ENCODE measurements at places on chromosomes 13 and 19.
A peak's percentile ranks its signal among the peaks of the same experiment; 100 is the strongest.

- DNase-seq: no peak
Measured at GRCh38 chr13:26458196-26458749, 99.2 kb upstream of the WASF3 start.

GRCh38 chr13:77299587-77299986 lies 27.3 kb downstream of the MYCBP2 start:
- DNase-seq: no peak

GRCh38 chr13:98427331-98427995 lies 149.4 kb downstream of the STK24 start:
- DNase-seq: no peak

- DNase-seq: no peak
Measured at GRCh38 chr13:33183431-33184111, 102.0 kb downstream of the STARD13 start.

DNA sequence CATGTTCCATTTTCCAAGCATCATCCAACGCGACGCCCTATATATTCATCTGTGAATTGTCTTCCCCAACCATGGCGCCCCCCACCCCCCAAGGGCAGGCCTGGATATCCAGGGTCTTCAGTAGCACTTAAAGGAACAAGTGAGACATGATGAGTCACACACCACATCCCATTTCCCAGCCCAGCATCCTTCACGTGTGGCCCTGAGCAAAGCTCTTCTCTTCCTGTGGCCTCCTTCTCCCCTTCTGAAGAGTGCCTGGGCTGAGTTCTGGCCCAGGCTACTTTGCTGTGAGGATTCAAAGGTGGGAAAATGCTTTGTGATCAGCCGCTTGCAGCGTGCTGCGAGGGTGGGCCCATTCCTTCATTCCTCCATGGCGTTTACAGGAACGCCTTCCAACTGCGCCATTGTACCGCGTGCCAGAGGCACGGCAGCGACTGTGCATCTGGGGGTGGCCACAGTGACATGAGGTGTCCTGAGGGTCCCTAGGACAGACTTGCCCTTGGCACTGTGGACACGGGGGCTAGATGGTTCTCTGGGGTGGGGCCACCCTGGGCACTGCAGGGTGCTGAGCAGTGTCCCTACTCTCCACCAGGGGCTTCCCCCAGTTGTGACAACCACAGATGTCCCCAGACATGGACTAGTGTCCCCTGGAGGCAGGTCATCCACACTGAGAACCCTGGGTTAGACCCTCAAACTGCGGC lies 11.7 kb downstream of the PLIN4 start:
- DNase-seq: no peak

DNA sequence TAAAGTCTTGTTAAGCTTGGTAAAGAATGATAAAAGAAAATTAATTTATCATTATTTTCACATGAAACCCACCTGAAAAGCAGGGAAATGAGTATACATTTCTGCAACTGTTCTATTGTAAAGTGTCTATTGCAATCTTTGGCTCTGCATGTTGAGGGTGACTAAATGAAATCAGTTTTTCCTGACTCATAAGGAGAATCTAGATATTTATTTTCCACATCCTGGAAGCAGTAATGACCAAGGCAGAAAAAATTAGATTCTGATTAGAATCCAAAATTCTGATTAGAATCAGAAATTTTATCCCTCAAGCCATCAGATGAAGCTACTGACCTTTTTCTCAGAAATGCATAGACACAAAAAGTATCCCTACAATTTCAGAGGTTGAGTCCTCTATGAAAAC lies 178.4 kb downstream of the MYO16 start:
- DNase-seq: no peak

GRCh38 chr13:77143431-77143830 lies 116.5 kb upstream of the FBXL3 start:
- no peak for DNase-seq

DNA sequence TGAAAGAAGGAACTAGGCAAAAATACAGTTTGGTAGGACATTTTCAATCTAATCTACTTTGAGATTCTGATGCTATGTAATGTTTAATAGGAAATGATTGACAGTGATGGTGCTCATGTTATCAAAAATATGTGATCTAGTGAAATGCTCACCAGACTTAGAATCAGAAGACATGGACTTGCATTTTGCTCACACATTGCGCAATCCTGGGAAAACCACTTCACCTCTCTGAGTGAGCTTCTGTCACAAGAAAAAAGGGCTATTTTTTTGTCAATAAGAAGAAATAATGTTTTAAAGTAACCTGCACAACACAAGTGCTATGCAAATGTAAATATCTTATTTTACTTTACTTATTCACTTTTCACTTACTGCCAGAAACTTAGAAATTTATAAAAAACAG lies 380.9 kb upstream of the HTR2A start:
- no peak for DNase-seq

GRCh38 chr19:42606660-42607351 lies 12.1 kb upstream of the CEACAM8 start:
- peak; percentile 13 for DNase-seq

GRCh38 chr19:41222240-41222639 lies 3.2 kb downstream of the AXL start:
- DNase-seq: no peak

- no peak for DNase-seq
Measured at GRCh38 chr13:100803091-100803490, 128.5 kb upstream of the TMTC4 start.

DNA sequence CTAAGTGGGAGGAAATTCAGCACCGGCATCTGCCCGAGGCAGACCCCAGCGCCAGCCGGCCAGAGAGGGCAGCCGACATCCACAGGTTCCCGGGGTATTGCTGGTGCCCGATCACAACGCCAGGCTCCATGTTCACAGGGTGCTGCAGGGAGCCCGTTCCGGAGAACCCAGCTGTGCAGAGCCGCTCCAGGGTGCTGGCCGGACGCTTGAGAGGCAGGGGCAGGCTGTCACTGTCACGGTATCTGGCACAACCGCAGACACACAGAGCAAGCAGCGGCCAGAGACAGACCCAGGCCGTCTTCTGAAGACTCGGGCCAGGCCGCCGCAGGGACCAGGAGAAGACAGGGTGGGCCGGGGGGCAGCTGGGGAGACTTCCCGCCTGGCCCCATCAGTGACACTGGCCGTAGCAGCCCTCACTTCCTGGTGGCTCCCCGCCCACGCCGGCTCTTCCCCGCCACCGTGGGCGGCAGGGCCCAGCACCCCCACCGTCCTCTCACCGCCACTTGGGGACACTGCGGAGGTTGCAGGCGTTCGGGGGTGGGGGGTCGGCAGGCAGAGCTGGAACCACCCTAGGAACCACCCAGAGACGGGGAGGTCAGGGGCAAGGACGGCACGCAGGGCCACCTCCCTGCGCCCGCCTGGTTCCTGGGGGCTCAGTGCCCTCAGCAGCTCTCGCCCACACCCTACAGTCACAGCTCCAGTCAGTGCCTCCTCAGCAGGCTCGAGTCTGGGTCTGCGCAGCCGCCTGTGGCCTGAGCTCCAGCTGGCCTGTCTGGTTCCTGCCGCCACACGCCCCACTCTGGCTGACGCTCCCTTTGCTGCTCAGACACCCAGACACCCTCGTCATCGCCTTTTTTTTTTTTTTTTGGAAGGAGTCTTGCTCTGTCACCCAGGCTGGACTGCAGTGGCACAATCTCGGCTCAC lies 3.8 kb downstream of the RNF126 start:
- peak; percentile 76 for DNase-seq

DNA sequence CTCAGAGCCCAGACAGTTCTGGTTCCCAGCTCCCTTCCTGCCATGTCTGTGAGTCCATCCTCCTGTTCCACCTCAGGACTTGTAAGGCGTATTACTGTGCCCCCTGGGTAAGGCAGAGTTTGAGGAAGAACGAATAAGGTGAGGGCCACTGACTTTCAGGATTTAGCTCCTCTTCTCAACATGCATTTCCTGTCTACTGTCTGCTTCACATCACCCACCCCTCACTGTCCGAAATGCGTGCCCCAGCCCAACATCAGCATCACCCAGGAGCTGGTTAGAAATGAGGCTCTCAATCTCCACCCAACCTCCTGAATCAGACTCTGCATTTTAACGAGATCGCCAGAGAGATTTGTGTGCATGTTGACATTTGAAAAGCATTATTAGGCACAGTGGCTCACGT lies 44.4 kb downstream of the IRS2 start:
- DNase-seq: no peak

DNA sequence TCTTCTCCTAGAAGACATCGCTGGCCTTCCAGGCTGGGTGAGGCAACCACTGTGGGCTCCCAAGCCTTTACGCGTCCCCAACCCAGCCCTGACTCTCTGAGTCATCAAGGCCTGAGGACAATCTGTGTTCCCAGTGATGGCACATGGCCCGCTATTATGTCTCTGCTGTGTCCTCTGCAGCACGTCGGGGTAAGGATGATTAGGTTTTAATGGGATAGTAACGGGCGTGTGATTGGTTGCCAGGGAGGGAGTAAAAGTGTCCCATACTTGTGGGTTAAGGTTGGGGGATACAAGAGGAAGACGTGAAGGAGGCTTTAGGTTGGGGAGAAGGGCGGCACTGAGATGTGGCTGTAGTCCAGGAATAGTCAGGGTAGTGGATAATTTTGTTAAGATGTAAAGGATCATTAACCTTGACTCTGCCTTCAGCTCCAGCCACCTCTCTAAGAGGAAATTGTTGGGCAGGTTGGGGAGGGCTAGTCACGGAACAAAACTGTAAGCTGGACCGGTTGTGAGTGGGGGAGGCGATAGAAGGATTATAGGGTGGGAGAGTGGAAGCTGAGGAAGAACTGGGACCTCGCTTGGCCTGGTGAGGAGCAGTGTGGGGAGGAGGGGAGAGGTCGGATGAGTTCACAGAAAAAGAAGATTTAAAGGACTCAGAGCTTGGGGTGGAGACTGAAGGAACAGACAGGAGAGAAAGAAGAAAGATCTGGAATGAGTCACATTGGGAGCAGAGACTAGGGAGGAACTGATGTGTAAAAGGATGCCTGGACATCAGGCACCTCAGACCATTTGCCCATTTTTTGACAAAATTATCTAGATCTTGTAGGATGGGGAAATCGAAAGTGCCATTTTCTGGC lies 27.9 kb upstream of the IGFL1 start:
- no peak for DNase-seq

- DNase-seq: no peak
Measured at GRCh38 chr13:42864952-42865767, 83.8 kb downstream of the FAM216B start.

DNA sequence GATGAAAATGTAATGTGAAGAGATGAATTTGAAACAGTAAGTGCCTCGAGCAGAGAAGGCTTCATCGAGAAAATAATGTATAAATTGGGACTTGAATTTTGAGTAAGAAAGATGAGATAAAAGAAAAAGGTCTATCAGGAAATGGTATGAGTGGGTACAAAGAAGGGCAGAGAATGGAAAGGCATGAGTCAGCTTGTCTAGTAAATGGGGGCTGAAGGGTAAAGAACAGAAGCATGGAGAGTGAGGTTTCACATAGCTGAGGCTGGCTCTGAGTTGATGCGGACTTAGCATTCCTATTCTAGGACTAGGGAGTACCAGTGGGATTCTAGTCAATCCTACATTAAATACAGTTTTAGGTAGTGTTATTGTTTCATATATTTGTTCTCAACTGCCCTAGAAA lies 85.8 kb downstream of the ZC3H13 start:
- no peak for DNase-seq

GRCh38 chr19:10364644-10365043 lies 15.7 kb downstream of the TYK2 start:
- DNase-seq: no peak

- DNase-seq: no peak
Measured at GRCh38 chr13:85108356-85108755, 690.9 kb downstream of the SLITRK6 start.
